ENCODE measurements at places on chromosomes 2 and 18.

- DNase-seq: no peak
These were observed 94.9 kb downstream of the ADD2 start for GRCh38 chr2:70673041-70673647.

DNA sequence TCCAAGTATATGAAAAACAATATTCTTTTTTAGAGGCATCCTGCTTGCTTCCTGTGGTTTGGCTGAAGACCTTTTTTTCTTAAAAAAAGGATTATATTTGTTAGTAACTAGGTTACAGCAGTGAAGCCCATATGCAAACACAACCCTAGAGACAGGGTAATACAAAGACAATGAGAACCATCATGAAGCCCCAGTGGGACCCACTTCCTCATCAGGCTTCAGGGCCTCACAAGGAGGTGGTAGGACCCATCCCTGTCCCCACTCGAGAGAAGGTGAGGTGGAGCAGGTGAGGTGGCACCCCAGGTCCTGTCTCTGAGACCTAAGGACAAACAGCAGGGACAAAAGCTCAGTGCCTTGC is 80.3 kb downstream of the EDAR start:
- no peak for DNase-seq

DNA sequence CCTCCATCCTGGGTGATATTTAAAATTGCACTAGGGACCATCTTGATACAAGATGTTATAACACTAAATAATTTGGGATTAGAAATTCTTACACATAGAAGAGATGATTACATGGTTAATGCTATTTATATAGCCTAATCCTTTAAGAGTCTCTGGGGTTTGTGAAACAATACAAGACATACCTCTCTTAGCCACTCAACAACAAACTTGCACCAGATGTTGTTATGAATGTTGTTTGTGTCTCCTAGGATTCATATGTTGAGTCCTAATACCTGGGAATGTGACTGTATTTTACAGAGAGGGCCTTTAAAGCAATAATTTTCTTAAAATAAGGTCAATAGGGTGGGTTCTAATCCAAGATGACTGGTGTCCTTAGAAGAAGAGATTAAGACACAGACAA is 678.3 kb downstream of the NYAP2 start:
- no peak for DNase-seq

DNA sequence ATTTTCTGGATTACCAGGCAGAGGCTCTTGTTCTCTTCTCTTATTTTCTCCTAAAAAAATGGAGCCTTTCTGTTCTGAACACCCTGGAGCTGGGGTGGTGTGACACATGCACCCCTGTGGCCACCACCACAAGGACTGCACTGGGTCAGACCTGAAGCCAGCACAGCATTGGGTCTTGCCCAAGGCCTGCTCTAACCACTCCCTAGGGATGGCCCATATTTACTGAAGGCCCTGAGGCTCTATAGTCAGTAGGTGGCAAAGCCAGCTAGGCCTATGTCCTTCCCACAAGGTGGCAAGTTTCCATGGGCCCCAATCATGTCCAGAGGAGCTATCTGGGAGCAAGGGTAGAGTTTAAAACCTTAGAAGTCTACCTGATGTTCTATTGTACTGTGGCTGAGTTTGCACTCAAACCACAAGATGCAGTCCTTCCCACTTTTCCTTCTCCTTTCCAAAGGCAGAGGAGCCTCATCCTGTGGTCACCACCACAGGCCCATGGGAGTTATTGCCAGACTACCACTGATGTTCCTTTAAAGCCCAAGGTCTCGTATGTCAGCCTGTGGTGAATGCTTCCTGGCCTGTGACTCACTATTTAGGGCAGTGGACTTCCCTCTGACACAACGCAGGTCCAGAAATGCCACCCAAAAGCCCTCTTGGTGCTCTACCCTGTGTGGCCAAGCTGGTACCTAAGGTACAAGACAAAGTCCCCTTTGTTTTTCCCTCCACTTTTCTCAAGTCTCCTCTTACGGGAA is 15.0 kb upstream of the FMNL2 start:
- DNase-seq: peak; percentile 33

- no peak for DNase-seq
These were observed 118.2 kb upstream of the SEC11C start for GRCh38 chr18:59021500-59021899.

DNA sequence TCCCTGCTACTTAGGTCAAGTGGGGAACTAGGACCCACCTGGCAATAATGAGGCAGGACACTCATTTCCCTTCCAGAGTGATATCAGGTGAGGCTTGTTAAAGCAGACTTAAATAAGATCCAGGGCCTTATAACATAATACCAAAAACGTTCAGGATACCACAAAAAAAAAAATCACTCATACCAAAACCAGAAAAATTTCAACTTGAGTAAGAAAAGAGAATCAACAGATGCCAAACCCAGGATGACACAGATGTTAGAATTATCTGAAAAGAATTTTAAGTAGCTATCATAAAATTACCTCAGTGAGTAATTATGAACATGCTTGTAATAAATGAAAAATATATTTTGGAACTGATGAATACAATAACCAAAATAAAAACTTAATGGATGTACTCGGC is 255.6 kb upstream of the OSR1 start:
- DNase-seq: no peak

Data from Kasumi-1 (cell line).